NCI-H1436 (cell line): ENCODE measurements at places on chromosomes 4 and X.

DNA sequence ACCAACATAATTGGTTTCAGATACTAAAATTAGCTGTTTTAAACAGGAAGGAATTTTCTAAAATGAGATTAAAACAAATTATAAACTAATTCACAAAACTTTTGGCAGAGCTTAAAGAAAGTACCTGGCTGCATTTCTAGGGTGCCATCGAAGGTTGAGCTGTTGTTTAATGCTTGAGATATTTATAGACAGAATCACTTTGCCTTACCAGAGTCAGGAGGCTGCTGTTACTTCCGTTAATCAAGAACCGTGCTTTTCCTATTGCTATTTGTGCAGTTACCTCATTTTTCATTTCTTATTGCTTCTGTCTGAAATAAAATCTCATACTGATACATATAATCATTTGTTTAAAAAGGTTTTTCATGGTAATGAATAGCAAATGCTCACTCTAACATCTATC lies 242.9 kb downstream of the TECRL start:
- DNase-seq = no peak

DNA sequence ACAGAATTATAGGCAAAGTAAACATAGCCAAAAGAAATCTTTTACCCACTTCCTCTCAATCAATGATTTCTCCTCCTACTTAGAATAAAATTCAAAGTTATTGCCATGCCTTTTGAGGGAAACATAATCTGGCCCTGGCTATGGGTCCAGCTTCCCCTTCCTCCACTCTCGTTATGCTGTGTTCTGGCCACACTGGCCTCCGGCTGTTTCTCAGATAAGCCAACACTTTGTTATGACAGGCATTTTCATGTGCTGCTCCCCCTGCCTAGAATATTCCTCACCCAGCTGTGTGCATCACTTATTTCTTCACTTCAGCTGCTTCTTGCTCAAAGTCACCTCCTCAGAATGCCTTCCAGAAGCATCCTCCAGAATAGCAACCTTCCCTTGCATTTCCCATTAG lies 386.6 kb upstream of the AADAT start:
- no peak for DNase-seq

DNA sequence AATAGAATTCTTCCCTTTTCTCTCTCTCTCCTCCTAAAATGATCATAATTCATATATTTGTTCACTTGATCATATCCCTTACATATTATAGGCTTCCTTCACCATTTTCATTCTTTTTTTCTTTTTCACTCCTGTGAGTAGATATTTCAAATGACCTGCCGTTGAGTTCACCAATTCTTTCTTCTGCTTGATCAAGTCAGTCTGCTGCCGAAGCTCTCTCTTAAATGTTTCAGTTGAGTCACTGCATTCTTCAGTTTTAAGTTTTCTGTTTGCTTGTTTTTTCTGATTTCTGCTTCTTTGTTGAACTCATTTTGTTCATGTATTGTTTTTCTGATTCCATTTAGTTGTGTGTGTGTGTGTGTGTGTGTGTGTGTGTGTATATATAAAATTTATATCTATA lies 354.3 kb downstream of the GPAT3 start:
- no peak for DNase-seq

DNA sequence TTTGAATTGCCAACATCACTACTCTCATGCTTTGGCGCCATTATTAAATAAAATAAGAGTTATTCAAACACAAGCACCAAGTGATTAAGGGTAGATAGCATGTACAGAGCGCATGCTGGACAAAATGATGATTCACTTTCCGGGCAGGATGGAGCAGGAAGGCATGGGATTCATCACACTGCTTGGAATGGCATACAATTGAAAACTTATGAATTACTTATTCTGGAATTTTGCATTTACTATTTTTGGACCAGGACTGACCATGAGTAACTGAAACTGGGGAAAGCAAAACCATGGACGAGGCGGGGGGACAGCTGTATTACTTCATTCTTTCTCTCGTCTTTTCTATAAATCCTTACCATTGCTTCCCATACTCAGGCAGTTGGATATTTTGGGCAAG lies 28.5 kb upstream of the FGF5 start:
- no peak for DNase-seq

DNA sequence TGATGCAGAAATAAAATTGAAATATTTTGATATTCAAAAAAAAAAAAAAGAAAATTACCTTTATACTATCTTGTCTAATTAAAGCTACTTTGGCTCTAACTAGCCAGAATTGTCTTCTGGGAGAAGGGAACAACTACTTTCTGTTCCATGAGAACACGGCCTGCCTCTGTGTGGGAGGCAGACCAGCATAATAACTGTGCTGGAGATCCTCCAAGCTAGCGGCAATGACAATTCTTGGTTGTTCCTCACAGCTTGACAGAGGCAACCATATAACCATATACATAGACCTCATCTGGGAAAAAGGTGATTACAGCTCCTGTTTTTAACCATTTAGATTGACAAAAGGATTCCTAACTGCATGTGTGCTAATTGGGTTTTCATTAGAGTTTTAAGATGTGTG lies 95.7 kb downstream of the RBMX2 start:
- DNase-seq = no peak

GRCh38 chr4:118682928-118683327 lies 2.3 kb upstream of the METTL14 start:
- DNase-seq = no peak

GRCh38 chrX:8548446-8548845 lies 83.8 kb downstream of the VCX3B start:
- DNase-seq = no peak

GRCh38 chr4:142817442-142817841 lies 28.7 kb downstream of the INPP4B start:
- DNase-seq = no peak

DNA sequence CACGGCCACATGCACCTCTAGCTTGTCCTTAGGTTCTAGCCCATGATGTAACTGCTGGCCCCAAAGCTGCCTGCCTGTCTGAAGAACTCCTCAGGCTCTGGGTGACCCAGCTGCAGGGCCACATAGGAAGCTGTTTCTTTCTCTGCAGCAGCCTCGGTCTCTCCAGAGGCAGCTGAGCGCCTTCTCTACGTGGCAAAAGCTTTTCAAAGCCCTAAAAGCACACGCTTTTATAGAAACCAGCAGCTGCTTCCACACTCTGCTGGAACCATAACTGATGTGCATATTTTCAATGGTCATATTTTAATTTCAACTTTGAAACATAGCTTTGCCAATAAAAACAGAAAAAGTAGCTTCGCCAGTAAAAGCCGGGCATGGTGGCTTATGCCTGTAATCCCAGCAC lies 37.4 kb downstream of the FAM53A start:
- no peak for DNase-seq

- no peak for DNase-seq
Observed at GRCh38 chrX:65607070-65607742, 60.2 kb upstream of the MSN start.

DNA sequence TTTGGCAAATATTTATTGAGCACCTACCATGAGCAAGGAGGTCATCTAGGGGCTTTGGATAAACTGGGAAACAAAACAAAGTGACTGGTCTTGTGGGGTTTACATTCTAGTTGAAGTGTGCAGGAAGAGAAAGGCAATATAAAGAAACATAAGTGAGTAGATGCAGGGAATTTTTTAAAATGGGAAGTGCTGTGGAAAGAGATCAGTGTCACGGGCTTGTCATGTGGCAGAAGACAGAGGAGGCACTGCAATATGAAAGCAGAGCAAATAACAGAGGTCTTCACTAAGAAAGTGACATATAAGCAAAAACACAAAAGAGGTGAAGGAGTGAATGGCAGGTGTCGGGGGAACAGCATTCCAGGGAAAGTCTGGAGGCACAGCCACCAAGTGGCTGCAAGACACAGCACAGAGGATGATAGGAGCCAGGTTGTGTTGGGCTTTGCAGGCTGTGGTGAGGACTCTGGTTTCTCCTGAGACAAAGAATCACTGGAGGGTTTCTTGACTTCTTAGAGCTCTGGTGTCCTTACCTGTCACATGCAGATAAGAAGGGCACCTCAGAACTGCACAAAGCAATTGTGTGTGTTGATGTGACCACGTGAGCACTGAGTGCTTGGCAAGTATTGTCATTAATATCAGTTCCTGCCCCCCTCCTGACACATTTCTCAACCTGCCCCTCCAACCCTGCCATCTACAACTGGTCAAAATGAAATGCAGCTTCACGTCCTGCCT lies 143.5 kb downstream of the TSPAN5 start:
- DNase-seq = no peak

DNA sequence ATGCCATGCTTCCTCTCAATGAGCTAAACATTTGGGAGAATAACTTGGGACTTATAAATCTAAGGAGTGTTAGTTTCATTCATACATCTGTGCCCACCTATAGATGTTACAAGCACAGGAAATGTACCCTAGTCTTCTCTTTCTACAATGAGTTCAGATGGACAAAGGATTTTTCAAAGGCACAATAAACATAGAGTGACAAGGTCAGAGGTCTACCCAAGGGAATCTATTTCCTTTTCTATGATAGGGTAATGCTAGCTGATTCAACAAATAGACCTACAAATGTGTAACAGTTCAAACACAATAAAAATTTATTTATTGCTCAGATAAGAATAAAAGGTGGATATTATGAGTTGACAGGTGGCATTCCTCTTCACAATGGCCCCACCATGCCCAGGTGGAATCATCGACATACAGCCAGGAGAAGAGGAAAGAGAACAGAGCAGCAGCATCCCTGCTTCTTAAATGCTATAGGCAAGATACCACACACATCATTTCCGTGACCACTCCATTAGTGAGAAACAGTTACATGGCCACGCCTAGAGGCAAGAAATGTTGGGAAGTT lies 421.8 kb downstream of the HNRNPD start:
- DNase-seq = no peak

DNA sequence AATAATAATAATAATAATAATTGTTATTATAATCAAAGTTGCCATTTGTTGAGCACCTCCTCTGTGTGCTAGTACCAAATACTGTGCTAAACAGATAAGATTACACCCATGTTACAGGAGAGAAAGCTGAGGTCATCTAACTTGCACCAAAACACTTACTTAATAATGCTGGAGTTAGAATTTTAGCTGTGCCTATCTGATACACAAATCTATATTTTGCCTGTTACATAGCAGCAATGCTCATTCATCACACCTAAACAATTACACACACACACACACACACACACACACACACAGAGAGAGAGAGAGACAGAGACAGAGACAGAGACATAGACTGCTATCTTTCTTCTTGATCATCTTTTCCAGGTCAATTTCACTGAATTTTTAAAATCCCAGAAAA lies 170.9 kb upstream of the KLF3 start:
- DNase-seq = no peak

DNA sequence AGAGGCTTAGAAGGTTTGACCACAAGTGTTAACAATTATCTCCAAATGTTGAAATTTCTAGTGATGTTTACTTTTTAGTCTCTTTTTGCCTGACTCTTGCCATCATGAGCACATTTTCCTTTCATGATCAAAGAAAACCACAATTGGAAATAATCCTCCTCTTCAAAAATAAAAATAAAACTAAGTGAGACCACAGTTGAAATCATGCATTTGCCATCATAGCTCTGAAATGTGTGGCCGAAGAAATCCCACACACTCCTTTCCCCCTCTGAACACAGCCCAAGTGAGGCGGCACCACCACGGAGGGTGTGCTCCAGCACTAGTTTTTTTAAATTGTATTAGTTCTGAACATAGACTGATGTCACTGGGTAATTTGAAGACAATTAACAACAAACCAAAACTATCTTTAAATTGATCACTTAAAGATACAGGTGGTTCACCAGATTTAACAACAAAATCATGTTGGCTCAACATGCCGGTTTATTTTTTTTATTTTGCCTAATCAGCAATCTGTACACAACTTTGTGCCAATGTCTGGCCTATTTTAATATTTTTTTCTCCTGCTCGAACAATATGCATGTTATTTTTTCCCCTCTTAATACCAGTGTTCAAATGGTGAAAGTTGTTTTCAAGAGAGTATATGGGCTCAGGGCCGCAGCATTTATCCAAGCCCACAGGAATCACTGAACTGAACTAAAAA lies 17.6 kb downstream of the APBB2 start:
- DNase-seq = no peak

- no peak for DNase-seq
Observed at GRCh38 chr4:37629713-37630112, 56.5 kb downstream of the RELL1 start.

DNA sequence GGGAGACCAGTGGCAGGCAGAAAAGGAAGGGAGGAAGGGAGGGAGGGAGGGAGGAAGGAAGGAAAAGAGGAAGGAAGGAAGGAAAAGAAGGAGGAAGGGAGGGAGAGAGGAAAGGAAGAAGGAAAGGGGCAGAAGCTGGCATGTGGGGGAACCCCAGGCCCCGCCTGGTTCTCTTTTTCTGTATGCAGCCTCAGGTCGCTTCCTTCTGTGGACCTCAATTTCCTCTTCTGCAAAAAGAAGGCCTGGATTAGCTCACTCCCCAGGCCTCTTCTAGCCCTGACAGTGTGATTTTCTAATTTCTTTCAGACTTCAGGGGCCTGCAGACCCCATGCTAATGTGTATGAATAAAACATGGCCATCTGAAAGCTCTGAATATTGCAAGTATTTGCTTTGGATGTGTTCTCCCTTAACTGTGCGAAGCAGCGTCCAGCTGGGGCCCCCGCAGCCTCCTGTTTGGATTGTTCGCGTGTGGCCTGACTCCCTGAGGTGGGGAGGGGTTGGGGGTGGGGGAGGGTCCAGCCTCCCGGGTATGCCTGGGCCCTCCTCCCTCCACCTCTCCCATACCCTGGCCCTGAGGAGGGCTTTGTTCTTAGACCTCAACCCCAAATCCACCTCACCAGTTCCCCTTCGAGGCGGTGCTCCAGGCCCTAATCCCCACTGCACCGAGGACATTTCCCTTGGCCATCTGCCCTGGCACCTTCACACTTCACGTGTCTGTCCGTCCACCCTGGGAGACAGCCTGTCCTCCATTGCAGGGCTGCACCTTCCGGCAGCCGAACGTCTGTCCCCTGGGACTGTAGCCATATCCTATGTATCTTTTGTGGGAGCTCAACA lies 199.9 kb upstream of the ATP6AP2 start:
- DNase-seq = no peak

DNA sequence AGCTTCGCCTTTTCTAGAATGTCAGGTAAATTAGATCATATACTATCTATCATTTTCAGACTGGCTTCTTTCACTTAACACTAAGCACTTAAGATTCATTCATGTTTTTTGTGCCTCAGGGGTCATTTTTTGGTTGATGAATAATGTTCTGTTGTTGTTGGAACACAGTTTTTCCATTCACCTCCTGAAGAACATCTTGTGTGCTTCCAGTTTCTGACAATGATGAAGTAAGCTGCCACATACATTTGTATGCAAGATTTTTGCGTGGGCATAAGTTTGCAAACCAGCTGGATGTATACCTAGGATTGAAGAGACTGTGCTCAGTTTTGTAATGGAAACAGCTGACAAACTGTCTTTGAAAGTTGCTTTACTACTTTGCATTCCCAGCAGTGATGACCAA lies 37.6 kb downstream of the MAGEA9 start:
- no peak for DNase-seq
